NCI-H1092 (cell line): ENCODE measurements at places on chromosomes 7 and 10.

DNA sequence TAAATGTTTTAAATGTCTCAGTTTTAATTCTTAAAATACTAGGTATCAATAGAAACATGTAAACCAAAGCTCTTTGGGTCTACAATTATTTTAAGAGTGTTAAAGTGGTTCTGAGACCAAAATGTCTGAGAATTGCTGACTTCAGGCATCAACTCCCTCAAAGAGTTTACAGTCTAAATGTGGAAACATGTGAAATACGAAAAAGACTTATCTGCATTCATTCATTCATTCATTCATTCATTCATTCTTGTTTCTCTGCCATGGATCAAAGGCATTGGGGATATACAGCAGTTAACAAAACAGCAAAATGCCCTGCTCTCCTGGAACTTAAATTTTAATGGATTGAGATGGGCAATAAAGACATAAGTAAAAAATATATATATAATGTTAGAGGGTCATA is 69.8 kb downstream of the BLNK start:
- DNase-seq, result no peak

DNA sequence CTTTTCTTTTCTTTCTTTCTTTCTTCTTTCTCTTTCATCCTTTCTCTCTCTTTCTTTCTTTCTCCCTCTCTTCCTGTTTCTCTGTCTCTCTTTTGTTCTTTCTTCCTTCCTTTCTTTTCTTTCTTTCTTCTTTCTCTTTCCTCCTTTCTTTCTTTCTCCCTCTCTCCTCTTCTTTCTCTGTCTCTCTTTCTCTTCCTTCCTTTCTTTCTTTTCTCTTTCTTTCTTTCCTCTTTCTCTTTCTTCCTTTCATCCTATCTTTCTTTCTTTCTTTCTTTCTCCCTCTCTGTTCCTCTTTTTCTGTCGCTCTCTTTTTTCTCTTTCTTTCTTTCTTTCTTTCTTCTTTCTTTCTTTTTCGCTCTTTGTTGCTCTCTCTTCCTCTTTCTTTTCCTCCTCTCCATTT is 1149.2 kb upstream of the AUTS2 start:
- DNase-seq, result no peak

- no peak for DNase-seq
Measured at GRCh38 chr10:98446151-98446660, 529 bp downstream of the HPS1 start.

DNA sequence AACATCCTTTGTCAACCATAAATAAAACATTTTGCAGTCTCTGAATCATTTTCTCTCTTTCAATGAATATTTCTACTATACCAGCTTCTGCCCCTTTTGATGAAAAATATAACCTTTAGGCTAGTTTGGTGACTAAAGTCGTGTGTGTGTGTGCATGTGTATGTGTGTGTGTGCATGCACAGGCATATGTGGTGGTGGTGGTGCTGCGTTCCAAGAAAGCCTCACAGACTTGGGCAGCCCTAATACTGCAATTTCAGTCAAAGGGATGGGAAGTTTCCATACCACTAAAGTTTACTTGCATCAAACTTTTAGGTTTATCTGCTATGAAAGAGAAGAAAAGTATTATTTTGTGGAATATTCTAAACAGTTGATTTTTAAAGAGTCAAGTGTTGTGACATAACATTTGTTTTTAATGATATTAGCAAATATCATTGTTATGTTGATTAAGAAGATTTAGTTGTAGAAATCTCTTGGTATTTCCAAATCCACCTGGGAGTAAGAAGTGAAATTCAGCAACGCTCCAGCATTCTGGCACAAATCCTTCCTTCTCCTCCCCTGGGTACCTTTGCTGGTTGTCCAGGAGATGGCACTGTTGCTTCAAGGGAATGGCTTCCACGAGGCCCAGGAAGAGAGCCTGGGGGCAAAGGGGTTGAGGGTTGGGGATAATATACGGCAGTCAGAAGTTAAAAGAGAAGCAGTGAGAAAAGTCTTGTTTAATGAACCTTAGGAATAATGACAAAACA is 41.5 kb downstream of the ASB4 start:
- peak; percentile 63 for DNase-seq

GRCh38 chr10:31147210-31147608 is 115.5 kb upstream of the ZNF438 start:
- no peak for DNase-seq

DNA sequence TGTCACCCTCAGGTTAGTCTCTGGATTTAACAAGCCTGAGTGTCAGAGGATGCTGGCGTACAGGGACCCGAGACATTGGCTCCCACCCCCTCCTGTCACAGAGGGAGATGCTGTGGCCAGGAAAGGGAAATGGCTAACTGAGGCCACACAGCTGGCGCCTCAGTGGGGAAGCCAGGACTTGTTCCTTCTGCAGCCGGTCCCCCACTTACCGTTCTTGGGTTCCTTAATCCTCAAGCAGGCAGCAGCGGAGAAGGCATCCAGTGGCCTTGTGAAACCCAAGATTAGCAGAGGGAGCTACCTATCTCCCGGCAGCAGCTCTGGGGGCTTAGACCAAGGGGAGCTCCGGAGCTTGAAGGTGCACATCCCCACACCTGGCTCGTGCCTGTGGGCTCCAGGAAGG is 65.4 kb downstream of the NEURL1 start:
- DNase-seq, result no peak

DNA sequence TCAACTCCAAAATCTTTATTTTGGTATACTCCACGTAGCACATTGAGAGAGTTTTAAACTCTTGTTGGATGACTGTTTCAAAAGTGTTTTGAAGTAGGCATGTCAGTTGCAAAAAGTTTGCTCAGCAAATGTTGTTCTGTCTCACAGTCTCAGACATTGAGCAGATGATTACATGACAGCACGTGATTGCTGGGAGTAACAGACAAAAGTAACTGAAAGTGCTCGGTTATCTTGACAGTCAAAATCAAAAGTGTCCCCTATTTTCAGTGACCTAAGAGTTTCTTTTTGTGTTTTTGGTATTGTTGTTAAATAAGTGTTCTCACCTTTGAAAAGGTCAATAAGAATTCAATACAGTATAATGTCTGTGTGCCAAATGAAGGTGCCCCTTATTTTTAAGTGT is 84.3 kb downstream of the CFTR start:
- DNase-seq, result no peak

- no peak for DNase-seq
Measured at GRCh38 chr10:70053218-70053840, 683 bp downstream of the MACROH2A2 start.

- no peak for DNase-seq
Measured at GRCh38 chr10:43692051-43692825, 43.6 kb upstream of the ZNF32 start.
